ENCODE measurements at places on chromosomes 3 and 15. TPM values are rescaled to one million over a fixed set of nuclear protein-coding genes. Genes with fewer than 3 reads are reported as not detected.
A peak's percentile ranks its signal among the peaks of the same experiment; 100 is the strongest.

- no peak for DNase-seq
These were observed 25.6 kb downstream of the TMEM39A start for GRCh38 chr3:119437691-119438258.

- DNase-seq = no peak
These were observed 796.8 kb upstream of the EPHA6 start for GRCh38 chr3:96017556-96017955.

DNA sequence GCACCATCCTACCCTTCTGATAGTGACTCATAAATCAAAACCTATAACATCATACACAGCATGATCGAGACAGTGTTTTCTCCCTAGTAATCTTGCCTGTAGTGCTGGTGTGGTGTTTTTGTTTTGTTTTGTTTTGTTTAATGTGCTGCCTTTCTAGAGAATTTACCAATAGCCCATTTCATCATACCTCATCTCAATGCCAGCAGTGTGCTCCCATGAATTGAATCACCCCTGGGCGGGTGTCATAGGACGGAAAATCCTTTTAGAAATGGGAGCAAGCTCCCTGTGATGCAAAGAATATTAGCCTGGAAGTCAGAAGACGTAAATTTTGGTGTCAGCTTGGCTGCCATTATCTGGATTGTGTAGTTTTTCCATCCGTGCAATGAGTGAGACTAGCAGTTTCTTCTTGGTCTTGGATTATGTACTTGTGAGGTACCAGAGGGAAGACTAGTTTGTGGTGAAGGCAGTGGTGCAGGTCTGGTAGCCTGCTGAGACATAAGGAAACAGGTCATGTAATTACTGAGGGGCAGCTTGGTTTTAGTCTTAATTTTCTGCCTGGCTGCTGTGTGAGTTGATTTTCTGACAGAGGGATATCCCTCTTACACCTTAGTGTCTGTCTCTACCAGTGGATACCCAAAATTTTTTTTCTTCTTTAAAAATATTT is 29.9 kb downstream of the IGSF10 start:
- peak; percentile 80 for DNase-seq

DNA sequence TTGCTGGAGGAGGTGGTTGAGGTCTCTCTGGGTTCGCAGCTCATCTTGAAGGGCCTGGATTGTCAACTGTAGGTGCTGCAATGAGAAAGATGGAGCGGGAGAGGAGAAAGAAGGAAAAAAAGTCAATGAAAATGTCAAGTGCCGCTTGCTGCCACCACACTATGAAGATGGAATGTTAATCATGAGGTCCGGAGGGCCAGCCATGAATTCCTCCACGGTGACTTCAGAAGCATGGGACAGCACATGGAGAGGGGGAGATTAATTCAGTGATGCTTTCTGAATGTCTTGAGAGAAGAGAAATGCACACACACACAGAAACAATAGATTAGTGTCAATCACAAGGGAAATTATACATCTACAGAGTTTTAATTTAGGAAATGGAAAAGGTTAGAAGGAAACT is 171.9 kb downstream of the ERC2 start:
- DNase-seq = no peak

ZDHHC19 gene
- total RNA-seq = not detected

CCNB2 gene
- total RNA-seq = 27.2 TPM

OSTN gene
- not detected for total RNA-seq

PRSS50 gene
- not detected for total RNA-seq

ZBBX gene
- total RNA-seq = not detected

DNA sequence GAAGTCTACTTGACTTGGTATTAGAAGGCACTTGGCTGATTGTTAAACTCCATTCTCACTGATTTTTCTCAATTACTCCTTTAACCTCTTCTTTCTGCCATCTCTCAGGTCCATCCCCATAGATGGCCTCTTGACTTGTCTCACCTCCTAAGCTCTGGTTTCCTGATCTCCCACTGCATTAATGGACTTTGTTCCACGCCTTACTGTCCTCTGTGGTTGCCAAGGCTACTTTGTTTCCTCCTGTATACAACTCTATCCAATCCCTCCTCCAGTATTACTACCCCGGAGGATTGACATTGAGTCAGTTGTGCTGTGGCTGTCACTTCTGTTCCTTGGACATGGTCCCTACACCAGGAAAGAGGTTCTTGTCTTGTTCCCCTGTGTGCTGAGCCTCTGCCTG is 10.6 kb upstream of the GLCE start:
- DNase-seq = no peak

FAM174B gene
- total RNA-seq = 0.97 TPM

All from fibroblast of villous mesenchyme (primary cell).